ENCODE measurements at places on chromosomes 13 and 19.

DNA sequence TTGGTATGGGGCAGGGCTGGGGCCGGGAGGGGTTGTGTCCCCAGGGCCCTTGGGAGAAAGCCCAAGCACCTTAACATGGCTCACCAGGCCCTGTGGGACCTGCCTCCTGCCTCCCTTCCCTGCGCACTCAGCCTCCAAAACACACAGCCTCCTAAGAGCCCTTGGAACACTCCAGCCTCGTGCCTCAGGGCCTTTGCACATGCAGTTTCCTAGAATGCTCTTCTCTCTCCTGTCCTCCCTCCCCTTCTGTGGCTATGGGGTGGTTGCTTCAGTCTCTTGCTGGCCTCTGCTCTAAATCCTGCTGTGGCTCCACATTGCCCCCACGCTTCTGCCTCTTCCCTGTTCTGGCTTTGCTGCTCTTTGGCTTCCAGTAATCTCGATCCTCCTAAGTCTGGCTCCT is 23.7 kb downstream of the HIF3A start:
- DNase-seq: no peak

- peak; percentile 52 for DNase-seq
Measured at GRCh38 chr13:27599845-27600553, 20.3 kb downstream of the LNX2 start.

- DNase-seq: peak; percentile 37
Measured at GRCh38 chr19:39341129-39341718, 997 bp upstream of the SAMD4B start.

- DNase-seq: no peak
Measured at GRCh38 chr13:77952737-77953136, 34.1 kb upstream of the EDNRB start.

- DNase-seq: no peak
Measured at GRCh38 chr13:79442221-79442620, 36.2 kb upstream of the RBM26 start.

DNA sequence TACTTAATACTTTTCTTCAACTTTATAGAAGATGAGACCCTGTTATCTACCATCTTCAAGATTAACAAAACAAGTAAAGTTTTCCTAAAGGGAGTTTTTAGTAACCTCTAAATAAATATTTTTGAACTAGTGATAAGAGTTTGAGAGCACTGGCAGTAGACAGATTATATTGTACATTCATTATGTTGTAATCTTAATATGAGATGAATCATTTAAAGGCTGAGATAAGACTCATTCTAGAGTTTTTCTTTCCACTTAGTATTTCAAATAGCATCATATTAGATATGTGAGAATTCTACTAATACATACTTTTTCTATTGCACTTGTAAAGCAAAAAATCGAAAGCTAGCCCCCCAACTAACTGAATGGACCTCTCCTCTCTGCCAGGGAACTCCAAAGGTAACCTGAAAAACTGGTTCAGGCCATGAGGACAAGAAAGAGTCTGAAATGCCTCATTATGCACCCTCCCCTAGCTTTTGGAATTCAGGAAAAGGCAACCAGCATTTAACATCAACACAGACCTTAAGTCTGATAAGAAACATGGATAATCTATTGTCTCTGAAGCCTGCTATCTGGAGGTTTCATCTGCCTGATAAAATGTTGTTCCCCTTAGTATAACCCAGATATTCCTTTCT is 875.4 kb upstream of the SLC10A2 start:
- no peak for DNase-seq

- no peak for DNase-seq
Measured at GRCh38 chr13:38385153-38385891, 35.7 kb downstream of the UFM1 start.

DNA sequence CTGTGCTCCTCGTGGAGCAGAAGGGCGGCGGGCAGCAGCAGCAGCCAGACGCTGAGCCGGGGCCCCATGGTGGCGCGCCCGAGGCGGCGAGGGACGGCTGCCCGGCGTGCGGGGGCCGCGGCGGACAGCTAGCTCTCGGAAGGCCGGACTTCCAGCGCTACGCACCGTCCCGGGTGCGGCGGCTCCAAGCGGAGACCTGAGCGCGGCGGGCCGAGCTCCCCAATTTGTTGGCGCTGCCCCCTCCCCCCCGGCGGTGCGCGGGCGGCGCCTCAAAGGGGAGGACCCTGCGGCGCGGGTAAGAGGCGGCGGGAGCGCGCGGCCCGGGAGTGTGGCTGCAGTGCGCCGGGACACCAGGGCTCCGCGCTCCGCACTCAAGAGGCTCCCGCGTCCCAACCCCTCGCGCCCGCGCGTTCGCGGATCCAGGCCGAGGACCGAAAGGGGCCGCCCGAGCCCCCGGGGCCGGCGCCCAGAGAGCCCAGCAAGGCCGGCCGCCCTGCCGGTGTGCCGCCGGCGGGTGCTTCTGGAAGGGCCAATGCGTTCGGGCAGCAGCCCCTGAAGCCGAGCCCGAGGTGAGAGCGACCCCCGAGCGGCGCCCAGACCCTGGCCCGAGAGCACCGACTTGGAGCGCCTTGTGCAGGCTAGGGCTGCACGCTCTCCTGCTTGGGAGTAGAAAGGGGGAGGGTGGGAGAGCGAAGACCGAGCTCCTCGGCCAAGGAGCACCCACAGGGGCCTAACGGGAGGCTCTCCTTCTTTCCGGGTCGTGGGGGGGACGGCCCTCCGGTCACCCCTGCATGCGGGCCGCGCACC is at the start of the genes COL4A1 and COL4A2:
Gene COL4A1, minus strand, starts transcription at position 198 of the 807 bp plus-strand sequence. Its CDS starts 130 bp downstream, at position 68.
Gene COL4A2, plus strand, starts transcription at position 325 of the 807 bp plus-strand sequence. CDS start 620 bp downstream, outside the sequence.
- peak; percentile 26 for DNase-seq

Measured in HTR-8/SVneo (cell line).